WTC11 (cell line): ENCODE measurements at places on chromosomes 5 and 9. TPM values are rescaled to one million over a fixed set of nuclear protein-coding genes. Genes with fewer than 3 reads are reported as not detected.

DNA sequence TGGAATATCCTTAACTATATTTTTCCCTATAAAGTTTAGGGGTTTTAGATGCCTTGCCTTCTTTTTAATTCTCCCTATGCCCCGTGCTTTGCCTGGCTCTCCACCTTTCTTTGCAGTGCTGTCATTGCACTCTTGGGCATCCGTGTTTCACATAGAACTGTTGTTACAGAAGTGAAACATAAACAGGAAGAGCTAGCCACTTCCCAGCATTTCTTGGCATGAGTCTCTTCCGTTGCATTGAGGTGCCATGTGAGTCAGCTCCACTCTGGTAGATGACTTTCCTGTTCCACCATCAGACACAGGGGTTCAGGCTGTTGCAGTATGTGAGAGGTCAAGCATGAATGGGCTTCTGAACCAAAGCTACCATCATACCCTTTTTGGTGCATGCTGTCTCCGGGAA, 73.4 kb downstream of the ANGPTL2 start:
- no peak overlapping the region for H3K27ac ChIP-seq
- no peak overlapping the region for H3K4me3 ChIP-seq
- no peaks in the 10 kb centered on the region for H3K36me3 ChIP-seq
- no peaks in the 10 kb centered on the region for H3K4me1 ChIP-seq
- DNase-seq: no peak
- no peaks in the 10 kb centered on the region for H3K27me3 ChIP-seq

DNA sequence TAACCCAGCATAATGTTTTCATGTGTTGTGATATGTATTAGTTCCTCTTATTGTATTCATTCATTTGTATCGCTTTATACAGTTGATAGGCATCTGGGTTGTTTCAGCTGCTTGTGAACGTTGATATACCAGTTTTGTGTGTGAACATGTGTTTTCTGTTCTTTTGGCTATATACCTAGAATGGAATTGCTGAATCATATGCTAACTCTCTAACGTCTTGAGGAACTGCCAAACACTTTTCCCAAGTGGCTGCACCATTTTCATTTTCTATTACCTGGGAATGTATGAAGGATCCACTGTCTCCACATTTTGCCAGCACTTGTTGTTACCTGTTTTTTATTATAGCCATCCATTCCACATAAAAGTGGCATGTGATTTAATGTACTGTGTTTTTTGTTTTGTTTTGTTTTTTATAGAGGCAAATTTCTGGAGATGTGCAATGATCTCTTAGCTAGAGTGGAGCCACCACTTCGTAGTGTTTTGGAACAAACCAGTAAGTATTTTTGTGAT, 34.6 kb downstream of the HSPA4 start:
- H3K27ac ChIP-seq: no peak overlapping the region; the same call in 1 of the 2 replicates
- H3K4me1 ChIP-seq: no peaks in the 10 kb centered on the region
- no peak overlapping the region for H3K4me3 ChIP-seq
- DNase-seq: no peak
- H3K27me3 ChIP-seq: no peaks in the 10 kb centered on the region

GRCh38 chr9:88775037-88775471, 216.2 kb upstream of the S1PR3 start:
- no peak overlapping the region for H3K4me3 ChIP-seq
- H3K27me3 ChIP-seq: no peaks in the 10 kb centered on the region

GRCh38 chr9:129102791-129103594, 7.6 kb downstream of the CRAT start:
- H3K4me3 ChIP-seq: no peak overlapping the region
- peak; percentile 77 for DNase-seq
- H3K36me3 ChIP-seq: no peaks in the 10 kb centered on the region
- no peak overlapping the region for H3K27ac ChIP-seq
- peaks cover 6% of the 10 kb centered on the region for H3K4me1 ChIP-seq

DNA sequence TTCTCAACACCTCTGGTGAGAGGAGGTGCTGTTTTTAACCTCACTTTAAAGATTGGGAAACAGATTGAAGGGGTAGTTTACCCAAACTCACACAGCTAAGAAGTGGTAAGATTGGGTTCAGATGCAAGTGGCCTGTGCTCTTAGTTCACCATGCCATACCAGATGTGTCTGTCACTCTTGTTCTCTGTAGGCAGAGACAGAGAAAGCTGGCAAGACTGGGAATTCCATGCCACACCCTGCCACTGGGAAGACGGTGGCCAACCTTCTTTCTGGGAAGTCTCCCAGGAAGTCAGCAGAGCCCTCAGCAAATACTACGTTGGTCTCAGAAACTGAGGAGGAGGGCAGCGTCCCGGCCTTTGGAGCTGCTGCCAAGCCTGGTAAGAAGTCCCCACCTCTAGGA, 11.0 kb downstream of the TCOF1 start:
- H3K4me3 ChIP-seq: no peak overlapping the region
- no peaks in the 10 kb centered on the region for H3K27me3 ChIP-seq
- no peak for DNase-seq
- no peaks in the 10 kb centered on the region for H3K4me1 ChIP-seq
- H3K36me3 ChIP-seq: peaks cover 76% of the 10 kb centered on the region

GRCh38 chr5:90221951-90222350, 187.6 kb downstream of the CETN3 start:
- no peak overlapping the region for H3K27ac ChIP-seq
- H3K27me3 ChIP-seq: no peaks in the 10 kb centered on the region
- no peak for DNase-seq
- H3K4me3 ChIP-seq: no peak overlapping the region
- H3K36me3 ChIP-seq: no peaks in the 10 kb centered on the region

NAIP gene
- total RNA-seq: 1.9 to 3.0 TPM (median 2.2 TPM) in 3 replicates

LCN9 gene
- 1.4 to 2.6 TPM (median 1.7 TPM) in 3 replicates for total RNA-seq

CER1 gene
- total RNA-seq: 2.4 to 4.1 TPM (median 3.7 TPM) in 3 replicates

CDH9 gene
- total RNA-seq: 0.07 to 0.48 TPM (median 0.21 TPM) in 3 replicates

UBQLN1 gene
- total RNA-seq: 103 to 110 TPM (median 105 TPM) in 3 replicates

GRCh38 chr9:33458444-33458843, 11.1 kb upstream of the AQP3 start:
- no peaks in the 10 kb centered on the region for H3K27me3 ChIP-seq
- H3K27ac ChIP-seq: peak overlapping the region; percentile 28
- peaks cover 17% of the 10 kb centered on the region for H3K36me3 ChIP-seq
- H3K4me1 ChIP-seq: peaks cover 1% of the 10 kb centered on the region
- no peak for DNase-seq

MYORG gene
- total RNA-seq: 9.3 to 18.9 TPM (median 9.7 TPM) in 3 replicates

DNA sequence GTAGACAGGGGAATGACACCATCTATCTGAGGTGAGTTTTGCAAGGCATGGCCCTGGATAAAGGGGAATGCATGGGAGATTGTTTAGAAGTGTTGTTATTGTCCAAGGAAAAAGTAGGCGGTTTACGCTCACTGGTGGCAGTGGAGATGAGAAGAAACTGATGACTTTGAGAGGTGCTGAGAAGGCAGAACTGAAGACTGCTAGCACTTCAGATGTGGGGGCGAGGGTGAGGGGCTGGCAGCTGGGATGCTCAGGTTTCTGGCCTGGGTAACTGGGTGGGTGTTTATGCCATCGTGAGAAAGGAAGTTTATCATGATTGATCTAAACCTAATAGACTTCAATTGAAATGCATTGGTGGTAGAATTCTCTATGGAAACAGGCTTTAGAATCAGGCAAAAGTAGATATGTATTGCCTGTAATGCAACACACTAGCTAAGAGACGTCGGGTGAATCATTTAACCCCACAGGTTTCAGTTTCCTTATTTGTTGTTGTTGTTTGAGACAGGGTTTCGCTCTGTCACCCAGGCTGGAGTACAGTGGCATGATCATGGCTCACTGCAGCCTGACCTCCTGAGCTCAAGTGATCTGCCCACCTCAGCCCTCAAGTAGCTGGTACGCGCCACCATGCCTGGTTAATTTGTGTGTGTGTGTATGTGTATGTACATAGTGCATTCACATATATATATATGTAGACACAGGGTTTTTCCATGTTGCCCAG, 123.5 kb downstream of the SLC24A2 start:
- no peak for DNase-seq
- H3K36me3 ChIP-seq: no peaks in the 10 kb centered on the region
- peaks cover 8% of the 10 kb centered on the region for H3K4me1 ChIP-seq
- H3K4me3 ChIP-seq: no peak overlapping the region
- no peaks in the 10 kb centered on the region for H3K27me3 ChIP-seq

DNA sequence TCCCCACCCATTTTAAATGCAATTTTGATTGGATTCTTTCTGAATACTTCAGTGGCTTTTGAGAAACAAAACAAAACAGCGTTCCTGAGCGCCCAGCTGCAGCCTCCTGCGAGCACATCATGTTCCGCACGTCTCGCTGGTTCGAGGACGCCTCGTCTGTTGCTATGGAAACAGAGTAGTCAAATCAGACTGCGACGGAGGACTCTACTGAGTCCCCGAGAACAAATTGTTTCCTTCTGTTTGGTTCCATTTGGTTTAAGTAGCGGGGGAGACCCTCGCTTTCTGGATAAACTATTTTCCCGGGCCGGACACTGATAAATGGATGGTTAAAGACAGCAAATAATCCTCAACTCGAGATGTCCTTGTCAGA, 69.0 kb downstream of the SLC28A3 start:
- H3K27ac ChIP-seq: 0 out of 2 replicates have a peak overlapping the region, but pooled peaks have one; percentile 20
- no peaks in the 10 kb centered on the region for H3K36me3 ChIP-seq
- peak; percentile 61 for DNase-seq
- H3K27me3 ChIP-seq: peaks cover 33% of the 10 kb centered on the region
- peak overlapping the region; percentile 74 for H3K4me3 ChIP-seq

GRCh38 chr5:123601610-123602009, 89.6 kb downstream of the CSNK1G3 start:
- DNase-seq: no peak
- H3K4me1 ChIP-seq: peaks cover 7% of the 10 kb centered on the region
- H3K36me3 ChIP-seq: 0 out of 2 replicates have a peak, but pooled peaks cover 2% of the 10 kb centered on the region
- no peak overlapping the region for H3K27ac ChIP-seq

DNA sequence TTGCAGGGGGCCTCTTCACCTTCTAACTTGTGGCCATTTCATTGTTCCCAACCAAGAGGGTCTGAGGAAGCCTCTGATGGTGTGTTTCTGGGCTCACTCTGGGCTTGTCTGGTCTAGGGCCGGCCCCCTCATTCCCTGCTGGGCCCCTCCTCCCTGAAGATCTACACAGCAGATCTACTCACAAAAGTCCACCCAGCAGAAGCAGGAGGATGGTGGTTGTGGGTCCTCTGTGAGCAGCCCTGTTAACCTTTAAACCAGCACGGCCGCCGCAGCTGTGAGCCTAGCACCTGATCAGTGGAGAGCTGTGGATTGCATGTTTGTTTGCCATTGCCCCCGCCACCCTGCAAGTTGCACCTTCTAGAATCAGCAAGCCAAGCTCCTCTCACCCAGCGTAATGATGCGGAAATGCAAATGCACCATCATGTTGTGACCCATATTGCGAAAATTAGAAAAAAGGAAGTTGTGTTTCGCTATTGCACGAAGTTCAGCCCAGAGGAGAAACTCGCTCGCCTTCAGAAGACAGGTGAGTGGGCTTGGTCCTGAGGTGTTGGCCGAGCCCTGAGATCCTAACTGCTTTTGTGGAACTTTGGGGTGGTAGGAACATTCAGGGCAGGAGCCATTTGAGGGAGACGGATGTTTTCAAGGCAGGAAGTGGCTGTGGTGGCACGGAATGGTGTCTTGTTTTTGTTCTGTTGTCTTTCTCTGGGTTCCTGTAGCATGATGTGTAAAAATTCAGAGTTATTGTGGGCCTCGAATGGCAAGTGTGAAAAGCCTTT, 16.7 kb downstream of the FGD3 start:
- no peak overlapping the region for H3K4me3 ChIP-seq
- no peak for DNase-seq
- peaks cover 2% of the 10 kb centered on the region for H3K36me3 ChIP-seq
- H3K27me3 ChIP-seq: no peaks in the 10 kb centered on the region; the same call in 1 of the 2 replicates

NPDC1 gene
- 64.3 to 68.8 TPM (median 64.5 TPM) in 3 replicates for total RNA-seq

DNA sequence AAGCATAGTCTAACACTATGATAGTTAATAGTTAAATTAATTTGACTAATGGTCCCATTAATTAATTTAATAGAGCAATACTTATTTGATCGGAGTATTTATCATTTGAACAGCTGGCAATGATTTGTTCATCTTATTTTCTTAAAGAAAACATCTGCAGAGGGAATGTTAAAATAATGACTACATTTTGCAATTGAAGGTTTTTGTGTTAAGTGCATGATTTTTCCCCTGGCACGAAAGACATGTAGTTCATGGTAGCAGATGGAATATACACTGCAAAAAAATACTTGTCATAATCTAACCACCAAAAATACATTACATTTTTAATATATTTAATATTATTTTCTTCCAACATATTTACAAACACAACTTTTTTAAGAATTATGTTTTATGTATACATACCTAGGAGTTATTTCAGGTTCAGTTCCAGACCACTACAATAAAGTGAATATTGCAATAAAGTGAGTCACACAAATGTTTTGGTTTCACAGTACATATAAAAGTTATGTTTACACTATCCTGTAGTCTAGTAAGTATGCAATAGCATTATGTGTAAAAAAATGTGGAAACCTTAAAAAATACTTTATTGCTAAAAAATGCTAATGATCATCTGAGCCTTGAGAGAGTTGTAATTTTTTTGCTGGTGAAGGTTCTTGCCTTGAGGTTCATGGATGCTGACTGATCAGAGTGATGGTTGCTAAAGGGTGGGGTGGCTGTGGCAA, 292.6 kb upstream of the DAB2 start:
- peaks cover 10% of the 10 kb centered on the region for H3K4me1 ChIP-seq
- H3K36me3 ChIP-seq: no peaks in the 10 kb centered on the region
- H3K4me3 ChIP-seq: no peak overlapping the region
- H3K27ac ChIP-seq: no peak overlapping the region

SLCO6A1 gene
- 0.39 to 0.64 TPM (median 0.42 TPM) in 3 replicates for total RNA-seq

CBY3 gene
- 0.25 to 0.37 TPM (median 0.25 TPM) in 3 replicates for total RNA-seq

KIF24 gene
- 3.8 to 4.5 TPM (median 4.3 TPM) in 3 replicates for total RNA-seq

- H3K27me3 ChIP-seq: no peaks in the 10 kb centered on the region
- DNase-seq: no peak
Observed at GRCh38 chr9:113578882-113579282, 115.4 kb downstream of the RGS3 start.

GRCh38 chr5:1032551-1033027, 24.0 kb downstream of the NKD2 start:
- no peak for DNase-seq
- H3K27ac ChIP-seq: no peak overlapping the region
- H3K36me3 ChIP-seq: peaks cover 6% of the 10 kb centered on the region; the same call in 1 of the 2 replicates
- no peaks in the 10 kb centered on the region for H3K27me3 ChIP-seq

DNA sequence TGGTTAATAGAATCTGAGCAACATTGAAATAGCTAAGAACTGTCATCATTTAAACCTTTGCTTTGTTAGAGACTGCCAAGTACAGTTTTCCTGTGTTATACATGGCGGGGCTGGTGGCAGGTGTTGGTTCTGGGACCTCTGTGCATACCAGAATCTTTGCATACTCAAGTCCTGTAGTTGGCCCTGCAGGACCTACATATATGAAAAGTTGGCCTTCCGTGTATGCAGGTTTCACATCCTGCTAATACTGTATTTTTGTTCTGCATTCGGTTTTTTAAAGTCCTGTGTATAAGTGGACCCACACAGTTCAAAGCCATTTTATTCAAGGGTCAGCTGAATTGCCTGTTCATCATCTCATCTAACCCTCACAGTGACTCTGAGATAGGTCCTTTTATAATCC, 36.4 kb downstream of the LARP1 start:
- no peak for DNase-seq
- peaks cover 61% of the 10 kb centered on the region for H3K36me3 ChIP-seq
- peaks cover 19% of the 10 kb centered on the region for H3K4me1 ChIP-seq
- no peaks in the 10 kb centered on the region for H3K27me3 ChIP-seq

IL3 gene
- not detected in 3 replicates for total RNA-seq
